ENCODE measurements at places on chromosomes 16 and 17.

- no peak for DNase-seq
Observed at GRCh38 chr16:81945665-81946064, 65.6 kb downstream of the SDR42E1 start.

- no peak for DNase-seq
Observed at GRCh38 chr17:70552230-70552981, 383.1 kb downstream of the KCNJ2 start.

DNA sequence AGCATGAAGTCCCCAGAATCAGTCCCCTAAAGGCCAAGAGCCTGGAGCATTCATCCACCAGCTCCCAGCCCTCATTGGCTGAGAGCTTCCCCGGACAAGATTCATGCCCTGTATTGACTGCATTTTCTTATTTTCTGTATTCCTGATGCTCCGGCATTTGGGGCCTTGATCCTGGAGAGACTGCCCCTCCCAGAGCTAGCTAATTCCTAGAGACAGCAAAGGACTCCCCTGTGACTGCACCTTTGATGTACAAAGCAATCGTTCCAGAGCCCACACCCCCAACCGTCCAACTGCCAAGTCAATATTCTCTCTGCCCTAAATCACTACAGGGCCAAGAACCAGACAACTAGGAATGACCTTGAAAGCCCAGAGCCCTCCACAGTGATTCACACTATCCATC, 93.4 kb upstream of the CDH5 start:
- no peak for DNase-seq

GRCh38 chr17:50394711-50395110, 2.6 kb downstream of the LRRC59 start:
- no peak for DNase-seq

DNA sequence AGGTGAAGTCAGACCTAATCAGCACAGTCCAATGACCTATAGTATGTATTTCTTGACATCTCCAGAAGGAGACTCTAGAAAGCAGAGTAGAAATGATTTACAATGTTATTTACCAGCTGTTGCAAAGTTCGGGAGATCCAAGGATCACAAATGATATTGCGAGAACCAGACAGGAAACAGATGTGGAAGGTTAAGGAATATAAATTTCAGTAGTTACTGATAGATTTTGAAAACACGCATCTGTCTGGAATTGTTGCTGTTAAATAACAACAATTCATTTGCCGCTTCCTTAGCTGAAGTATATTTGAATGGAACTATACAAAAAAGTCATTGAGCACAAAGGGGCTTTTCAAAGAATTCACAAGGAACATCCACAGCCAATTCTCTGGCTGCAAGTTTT, 72.0 kb downstream of the STXBP4 start:
- no peak for DNase-seq

GRCh38 chr16:30829130-30830071, 42.4 kb upstream of the ZNF629 start:
- no peak for DNase-seq

DNA sequence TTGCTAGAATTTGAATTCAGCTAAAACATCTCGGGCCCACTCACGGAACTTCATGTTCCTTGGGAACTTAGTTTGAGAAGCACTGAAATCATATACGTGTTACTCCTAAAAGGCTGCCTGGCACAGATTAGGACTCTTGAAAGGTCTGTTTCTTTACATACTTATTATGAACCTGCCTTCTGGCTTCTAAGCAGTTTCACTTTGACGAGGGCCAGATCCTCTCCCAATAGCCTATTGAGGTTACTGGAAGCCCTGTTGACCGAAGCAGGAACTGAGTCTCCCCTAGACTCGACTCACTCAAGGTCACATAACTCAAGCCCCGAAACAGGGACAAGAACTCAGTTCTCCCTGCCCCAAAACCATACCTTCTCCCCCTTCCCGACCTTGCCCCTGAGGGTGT, 121.9 kb upstream of the PLCG2 start:
- DNase-seq, result no peak

DNA sequence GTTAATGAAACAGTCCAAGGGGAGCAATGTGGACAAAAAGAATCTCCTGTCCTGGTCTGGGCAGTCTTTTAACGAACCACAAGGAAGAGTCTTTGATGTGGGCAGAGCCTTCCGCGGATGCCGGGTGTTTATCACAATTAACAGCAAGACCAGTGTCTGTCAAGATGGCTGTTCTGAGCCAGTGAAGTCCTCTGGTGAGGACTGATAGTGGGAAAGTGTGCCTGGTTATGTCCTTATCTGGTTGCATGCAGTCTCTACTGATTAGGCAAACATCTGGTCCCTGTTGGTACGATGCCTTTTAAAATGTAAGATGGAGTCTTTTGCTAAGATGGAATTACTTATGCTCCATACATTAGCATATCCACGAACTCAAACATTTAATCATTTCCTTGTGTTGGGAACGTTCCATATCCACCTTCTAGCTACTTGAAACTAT, 88.5 kb downstream of the ZNF18 start:
- DNase-seq, result no peak

DNA sequence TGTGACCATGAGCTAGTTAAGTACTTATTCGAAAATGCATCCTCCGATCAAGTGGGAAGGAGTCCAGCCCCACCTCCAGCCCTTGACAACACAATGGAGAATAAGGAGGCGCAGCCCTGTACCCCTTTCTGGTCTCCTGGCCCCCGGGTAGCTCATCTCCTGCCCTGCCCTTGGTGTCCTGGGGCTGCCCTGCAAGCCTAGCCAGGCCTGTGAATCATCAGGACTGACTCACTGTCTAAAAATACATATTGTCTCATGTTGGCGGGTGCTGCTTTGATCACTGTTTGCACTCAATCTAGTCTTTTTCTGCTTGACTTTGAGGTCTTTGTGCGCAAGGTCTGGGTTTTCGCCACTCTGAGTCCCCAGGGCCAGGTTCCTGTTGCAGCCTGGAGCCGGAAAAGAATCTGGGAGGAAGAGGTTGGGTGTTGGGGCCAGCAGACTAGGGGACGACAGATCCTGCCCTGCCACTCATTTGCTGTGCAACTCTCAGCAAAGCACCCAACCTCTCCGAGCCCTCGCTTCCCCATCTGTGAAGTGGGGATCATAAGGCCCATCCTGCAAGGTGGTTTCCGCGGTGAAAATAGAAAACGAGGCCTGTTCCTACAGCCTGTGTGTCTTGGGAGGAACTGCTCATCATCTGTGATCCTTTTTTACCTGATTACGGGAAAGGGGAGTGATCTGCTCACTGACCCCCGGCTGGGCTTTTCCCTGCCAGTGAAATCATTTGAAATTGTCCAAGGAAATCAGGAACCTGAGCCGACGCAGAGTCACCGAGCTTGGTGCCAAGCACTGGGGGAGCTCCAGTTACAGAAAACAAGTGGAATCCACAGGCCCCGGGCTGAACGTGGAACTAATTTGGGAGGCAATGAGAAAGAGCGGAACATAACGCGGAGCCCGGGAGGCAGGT, 230.4 kb downstream of the PARN start:
- no peak for DNase-seq

DNA sequence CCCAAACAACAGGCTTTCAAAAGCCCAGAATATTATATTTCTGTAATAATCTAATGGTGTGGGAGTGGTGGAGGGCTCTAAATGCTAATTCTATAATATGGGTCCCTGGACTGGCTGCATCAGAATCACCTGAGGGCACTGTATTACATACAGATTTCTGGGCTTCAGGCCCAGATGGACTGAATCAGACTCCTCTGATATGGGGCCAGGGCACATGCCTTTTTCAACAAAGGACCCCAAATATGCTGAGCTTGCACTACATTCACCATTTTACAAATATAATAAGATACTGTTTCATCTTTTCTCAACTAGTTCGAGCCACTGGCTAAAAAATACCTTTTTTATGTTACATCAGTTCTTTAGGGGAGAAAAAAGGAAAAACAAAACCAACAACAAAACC, 309.7 kb downstream of the MAP2K6 start:
- DNase-seq, result no peak

DNA sequence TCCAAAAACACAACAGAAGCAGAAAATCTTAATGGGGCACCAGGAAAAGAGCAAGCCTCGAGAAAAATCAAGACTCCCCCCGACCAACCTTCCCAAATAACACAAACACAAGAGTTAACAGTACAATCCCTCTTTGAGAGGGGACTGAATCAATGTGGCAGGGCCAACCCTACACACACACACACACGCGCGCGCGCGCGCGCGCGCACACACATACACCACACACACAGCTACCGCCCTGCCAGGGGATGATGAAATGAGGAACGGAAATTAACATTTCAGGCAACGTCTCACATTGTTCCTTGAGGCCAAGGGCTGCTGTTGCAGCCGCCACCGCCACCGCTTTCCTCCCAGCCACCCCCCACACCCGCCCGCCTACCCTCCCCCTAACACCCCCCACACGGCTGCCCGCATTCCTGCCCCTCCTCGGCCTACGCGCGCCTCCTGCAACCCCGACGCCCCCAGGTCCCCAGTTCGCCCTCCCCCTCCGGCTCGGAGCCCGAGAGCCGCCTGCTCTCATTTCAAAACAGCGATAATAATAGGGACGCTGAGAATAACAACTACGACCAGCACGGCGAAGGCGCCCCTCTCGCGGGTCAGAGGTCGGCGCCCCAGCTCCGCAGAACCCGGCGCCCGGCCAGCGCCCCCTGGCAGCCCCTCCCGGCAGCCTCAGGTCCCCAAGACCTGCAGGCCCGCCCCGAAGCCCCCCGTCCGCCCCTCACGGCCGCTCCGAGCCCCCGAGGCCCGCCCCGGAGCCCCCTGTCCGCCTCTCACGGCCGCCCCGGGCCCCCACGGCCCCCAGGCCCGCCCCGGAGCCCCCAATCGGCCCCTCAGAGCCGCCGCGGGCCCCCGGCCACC, 1.1 kb downstream of the ANKRD11 start:
- peak; percentile 82 for DNase-seq

- DNase-seq, result no peak
Observed at GRCh38 chr17:17070931-17071330, 28.7 kb downstream of the MPRIP start.

GRCh38 chr17:36951084-36951789, 2.5 kb downstream of the AATF start:
- no peak for DNase-seq

- DNase-seq, result no peak
Observed at GRCh38 chr16:86100205-86101136, 201.5 kb downstream of the IRF8 start.

DNA sequence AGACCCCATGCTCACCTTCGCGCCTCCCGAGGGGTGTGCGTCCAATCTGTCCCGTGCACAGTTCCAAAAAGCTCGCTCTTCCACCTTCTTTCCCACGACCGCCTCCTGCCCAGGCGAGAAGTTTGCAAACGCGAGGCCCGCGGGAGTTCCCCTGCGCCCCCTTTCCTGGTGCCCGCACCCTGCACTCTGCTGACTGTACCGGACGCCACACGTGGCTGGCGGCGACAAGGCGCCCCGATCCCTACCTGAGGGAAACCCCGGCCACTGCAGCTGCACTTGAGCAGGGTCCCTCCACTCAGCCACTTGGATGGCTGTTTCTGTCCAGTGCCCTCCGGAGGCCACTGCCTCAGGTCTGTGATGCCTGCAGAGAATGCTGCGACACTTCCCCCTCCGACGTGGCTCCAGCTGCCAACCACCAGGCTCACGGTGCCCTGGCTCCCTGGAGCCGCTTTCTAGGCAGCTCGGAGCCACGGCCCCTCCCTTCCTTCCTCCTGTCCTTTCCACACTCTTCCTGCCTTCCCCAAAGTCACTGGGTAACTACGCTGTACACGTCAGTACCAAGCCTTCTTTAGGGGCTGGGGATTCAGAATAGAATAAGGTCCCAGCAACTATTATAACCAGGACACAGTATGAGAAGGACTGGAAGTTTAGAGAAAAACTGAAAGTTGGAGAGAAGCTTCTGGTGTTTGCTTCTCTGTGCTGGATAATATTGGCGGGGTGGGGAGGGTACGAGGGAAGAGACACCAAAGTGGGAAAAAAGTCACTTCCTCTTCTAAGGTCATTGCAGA, at the start of gene MLKL:
Gene MLKL, minus strand, starts transcription at position 425 of the 788 bp plus-strand sequence. CDS start 5,105 bp downstream, outside the sequence.
- DNase-seq, result peak; percentile 79

DNA sequence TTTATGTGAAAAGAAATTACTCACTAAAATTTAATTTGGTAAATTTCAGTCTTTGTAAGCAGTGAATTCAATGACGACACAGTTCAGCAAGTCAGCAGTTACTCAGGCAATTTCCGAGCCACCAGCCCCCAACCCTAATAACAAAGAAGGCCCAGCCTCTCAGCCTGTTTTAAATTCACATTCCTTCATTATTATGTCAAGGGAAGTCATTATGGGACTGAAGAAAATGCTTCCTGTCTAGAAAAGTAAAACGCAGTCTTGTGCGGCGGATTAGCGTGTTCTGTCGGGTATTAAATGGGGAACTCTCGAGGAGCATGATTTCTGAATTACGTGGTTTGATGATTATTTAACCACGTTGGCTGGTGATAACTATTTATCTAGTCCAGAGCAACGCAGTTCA, 177.6 kb downstream of the AIPL1 start:
- DNase-seq, result no peak

GRCh38 chr16:53912155-53912554, 208.2 kb downstream of the FTO start:
- DNase-seq, result no peak

DNA sequence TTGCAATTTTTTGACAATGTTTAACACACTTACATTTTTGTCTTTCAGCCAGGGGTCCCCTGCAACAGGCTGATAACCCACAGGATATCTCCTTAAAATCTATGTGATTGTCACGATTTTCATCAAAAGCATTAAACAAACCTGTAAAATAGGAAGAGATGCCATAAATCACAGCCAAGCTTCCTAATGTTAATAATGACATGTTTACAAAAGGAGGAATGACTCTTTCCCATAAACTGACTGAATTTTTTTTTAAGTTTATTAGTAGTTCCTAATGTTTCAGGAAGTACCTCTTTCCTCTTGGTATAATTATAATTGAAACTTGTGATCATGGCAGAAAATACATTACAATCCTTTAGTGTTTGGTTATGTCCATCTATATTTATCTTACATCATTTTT, 119.6 kb downstream of the CA4 start:
- DNase-seq, result no peak

DNA sequence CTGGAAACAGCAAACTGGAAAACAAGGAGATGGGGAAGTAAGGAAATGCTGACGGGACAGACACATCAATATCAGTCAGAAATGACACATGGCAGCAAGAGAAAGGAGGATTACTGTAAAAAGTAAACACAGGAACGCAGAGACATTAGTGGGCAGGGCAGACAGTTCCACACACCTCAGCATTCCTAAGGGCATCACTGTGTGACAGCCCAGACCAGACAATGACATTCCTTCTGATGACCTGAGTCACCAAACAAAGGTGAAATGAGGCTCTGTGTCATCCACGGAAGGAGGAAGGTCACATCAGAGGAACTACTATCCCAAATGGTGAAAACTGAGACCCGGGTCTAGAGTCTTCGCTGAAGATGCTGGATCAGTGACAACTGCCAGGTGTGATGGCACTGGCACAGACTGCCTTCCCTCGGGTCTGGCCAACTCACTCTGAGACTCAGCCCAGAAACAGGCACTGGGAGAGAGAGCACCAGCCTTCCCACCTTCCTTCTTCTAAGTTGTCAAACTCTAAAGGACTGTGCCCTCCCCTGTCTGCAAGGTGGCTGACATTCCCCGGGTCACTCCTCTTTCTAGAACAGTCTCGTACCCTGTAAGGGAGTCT, 36.7 kb downstream of the TK2 start:
- no peak for DNase-seq

All from activated T-cell treated with anti-CD3 and anti-CD28 coated beads, Interleukin-2, amount 50 U/mL, for 24 hours (primary cell).